ENCODE measurements at places on chromosomes 6 and 20.
A peak's percentile ranks its signal among the peaks of the same experiment; 100 is the strongest.

DNA sequence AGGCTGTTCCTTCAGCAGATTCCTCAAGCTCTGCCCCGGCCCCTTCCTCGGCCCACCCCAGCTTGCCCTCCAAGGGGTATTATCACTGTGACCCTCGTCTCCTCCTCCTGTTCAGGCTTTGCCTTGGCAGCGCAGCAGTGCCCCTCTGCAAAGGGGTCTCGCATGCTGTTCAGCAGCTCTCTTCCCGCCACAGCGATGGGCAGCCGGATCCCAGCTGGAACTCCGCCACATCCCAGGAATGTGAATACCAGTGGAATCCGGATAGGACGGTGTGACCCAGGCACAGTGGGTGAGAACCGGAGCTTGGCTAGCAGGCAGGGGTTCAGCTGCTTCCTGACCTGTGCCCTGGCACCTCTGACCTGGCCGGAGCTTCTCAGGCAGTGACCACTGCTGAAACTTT is 52.9 kb downstream of the RNASET2 start:
- no peak for DNase-seq

GRCh38 chr6:154593122-154593521 is 82.6 kb upstream of the CNKSR3 start:
- DNase-seq: peak; percentile 32

- DNase-seq: no peak
Observed at GRCh38 chr20:50434653-50435396, 75.4 kb upstream of the PTPN1 start.

DNA sequence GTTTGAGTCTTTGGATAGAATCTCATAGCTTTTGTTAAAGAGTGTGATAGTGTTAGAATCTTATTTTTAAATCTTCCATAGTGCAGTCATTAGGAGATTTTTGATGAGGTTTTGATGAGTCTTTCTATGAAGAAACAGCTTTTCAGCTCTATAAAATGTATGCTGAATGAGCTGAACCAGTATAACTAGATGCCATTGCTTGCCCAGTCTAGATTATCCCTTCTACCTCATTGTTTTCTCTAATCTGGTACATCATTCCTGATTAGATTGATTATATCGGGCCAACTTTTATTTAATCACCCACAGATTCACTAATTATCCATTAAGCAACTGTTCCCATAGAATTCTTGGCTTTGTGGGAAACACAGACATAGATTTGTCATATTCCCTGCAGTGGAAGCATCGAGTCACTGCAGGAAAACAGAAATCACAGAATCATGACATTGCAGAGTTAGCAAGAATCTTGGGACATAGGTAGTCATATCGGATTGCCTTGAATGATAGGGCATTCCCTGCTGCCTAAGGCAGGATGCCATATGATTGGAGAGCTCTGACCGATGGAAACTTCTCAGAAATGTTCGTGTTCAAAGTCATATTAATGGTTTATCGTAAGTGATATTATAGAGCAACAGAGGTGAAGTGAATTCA is 882.7 kb upstream of the FLRT3 start:
- no peak for DNase-seq

- DNase-seq: no peak
Observed at GRCh38 chr6:4615891-4616290, 160.3 kb upstream of the CDYL start.

- DNase-seq: no peak
Observed at GRCh38 chr6:69813508-69813907, 16.7 kb upstream of the LMBRD1 start.

DNA sequence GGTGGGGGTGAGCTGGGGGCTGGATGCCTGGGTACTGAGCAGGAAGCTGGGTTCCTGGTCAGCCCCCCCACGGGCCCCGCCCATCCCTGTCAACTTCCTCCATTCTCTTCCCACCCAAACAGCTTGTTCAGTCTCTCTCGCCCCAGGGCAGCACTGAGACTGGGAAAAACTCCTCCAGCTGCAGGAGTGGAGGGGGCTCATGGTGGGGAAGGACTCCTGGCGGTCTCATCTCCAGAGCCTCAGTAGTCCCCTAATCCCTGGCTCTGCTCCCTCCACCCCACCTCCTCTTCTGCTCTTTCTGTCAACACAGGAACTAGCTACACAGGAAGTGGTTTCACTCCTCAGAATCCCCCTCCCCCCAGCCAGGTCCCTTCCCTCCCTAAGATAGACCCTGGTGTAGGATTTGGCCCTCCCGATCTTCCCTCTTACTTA is at the start of gene GPSM3:
GPSM3 (minus strand) TSS at position 36 of the 432 bp plus-strand sequence. CDS start 130 bp downstream, outside the sequence.
- no peak for DNase-seq

DNA sequence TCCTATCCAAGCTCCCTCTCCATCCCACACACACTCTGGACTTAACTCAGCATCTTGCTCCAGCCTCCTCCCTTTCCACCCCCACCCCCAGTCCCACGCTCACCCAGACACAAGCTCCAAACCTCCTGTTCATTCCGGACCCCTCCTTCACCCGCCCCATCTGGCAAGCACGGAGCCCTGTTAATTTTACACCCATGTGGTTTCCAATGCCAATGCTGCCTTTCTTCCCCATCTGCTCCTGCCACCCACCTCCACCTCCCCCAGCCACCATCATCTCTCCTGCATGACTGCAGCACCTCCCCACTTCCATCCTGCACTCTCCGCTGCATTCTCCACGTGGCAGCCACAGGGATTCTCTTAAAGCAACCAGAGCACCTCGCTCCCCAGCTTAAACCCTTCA is 9.9 kb upstream of the CDK5RAP1 start:
- DNase-seq: no peak

DNA sequence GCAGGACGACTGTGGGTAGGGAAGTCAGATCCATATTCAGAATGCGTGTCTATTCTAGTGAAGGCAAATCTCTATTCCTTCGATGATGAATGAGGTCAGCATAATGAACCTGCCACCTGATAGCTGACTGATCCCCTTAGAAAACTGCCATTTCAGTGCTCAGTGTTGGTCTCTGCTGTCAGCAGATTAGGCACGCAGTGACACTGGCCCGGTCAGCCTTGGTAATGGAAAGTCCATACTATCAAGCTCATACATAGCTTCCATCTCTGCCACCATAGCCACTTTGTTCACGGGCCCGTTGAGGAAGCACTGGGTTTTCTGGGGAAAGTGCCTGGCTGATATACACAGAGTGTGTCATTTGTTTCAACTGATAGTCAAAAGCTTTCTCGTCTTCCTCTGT is 54.0 kb downstream of the C6orf52 start:
- no peak for DNase-seq

- DNase-seq: no peak
Observed at GRCh38 chr20:48750941-48751635, 76.7 kb downstream of the PREX1 start.

- no peak for DNase-seq
Observed at GRCh38 chr20:61964675-61965605, 100.7 kb downstream of the TAF4 start.

- no peak for DNase-seq
Observed at GRCh38 chr6:20877008-20877937, 343.0 kb downstream of the CDKAL1 start.

DNA sequence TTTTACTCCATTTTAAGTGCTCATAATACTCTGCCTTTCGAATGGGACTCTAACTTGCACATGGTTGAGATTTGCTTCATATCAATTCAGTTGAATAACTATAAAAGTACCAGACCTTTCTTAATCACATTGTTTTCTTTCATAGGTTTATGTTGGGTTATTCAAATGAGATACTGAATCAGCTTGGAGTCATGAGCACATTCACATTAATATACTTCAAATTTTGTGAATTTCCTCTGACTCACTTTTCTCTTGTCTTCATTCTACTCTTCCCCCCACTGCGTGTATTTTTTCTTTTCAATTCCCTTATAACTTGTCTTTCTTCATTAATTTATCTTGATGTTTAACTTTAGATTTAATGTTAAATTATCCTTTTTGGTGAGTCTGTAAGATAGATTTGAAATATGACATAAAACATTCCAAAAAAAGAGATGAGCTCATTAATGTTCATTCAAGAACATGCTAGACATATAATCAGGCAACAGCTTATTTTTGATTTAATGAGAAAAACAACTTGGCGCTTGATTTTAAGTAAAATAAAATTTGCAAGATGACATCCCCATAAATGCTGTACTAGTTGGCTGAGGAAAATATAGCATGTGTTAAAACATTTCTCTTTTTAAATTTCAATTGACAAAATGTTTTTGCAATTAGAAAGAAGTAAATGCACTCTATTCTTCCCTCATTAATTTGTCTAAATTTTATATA is 736.0 kb downstream of the CD109 start:
- DNase-seq: no peak

DNA sequence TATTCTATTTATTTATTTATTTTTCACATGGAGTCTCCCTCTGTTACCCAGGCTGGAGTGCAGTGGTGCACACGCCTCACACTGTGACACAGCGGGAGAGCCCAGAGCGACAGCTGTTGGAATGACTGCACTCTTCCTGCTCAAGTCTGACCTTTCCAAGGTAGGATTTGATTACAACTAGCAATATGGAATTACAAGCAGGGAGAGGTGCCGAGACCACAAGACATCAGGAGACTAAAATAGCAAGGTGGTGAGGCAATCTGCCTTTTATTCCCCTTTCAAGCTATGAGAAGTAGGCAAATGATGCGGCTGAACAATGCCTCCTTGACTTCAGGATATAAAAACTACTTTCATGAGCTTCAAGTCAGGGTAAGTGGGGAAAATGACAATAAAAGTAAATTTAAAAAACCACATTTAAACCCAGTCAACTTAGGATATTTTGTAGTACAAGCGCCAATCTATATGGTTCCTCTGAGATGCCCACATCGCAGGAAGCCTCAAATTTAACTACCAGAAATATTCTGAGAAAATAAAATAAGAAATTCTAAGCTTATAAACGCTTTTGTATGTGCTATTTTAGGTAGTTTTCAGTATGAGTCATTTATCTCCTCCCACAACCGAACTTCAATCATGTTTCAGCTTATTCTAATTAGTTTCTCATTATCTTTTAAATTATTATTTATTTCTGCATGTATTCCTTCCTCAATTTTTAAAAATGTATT is 146.9 kb upstream of the SGK1 start:
- DNase-seq: no peak

Measured in NCI-H2081 treated with DMSO at 0.1 percent for 48 hours (cell line).